ENCODE measurements at places on chromosomes 7 and 10.

DNA sequence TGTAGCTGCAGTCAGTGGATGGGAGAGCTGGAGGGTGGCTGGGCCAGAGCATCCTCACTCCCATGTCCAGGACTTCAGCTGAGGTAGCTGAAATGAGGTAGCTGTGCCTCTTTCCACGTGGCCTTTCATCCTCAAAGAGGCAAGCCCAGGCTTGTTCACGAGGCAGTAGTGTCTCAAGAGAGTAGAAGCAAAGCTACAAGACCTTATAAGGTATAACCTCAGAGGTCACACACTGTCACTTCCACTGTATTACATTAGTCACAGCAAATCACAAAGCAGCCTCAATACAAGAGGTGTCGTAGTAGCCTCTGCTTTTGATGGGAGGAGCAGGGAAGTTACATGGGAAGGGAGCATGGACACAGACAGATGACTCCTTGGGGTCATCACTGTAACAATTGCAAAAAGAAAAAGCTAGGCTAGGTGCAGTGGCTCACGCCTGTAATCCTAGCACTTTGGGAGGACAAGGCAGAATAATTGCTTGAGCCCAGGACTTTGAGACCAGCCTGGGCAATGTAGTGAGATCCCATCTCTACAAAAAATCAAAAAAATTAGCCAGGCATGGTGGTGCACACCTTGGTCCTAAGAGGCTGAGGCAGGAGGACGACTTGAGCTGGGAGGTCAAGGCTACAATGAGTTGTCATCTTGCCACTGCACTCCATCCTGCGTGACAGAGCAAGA lies 97.5 kb downstream of the SKIDA1 start:
- no peak for DNase-seq

GRCh38 chr7:129830949-129831348 lies 121.8 kb downstream of the UBE2H start:
- DNase-seq, result no peak

DNA sequence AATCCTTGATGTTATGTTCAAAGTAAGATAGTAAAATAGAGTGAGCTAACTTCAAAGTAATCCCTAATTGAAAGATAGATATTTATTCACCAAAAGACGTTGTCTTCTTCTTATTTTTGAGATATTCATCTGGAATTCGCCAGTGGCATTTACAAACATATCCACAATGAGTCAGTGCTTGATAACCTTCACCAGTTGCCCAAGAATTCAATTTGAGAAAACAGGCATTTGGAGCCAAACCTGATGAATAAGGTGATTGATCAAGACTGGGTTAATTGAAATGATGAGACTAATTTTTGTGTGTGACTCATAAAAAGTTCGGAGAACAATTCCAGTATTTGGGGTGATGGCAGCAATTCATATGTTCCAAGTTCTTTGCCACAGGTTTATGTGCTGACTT lies 344.0 kb downstream of the ARL4A start:
- DNase-seq, result no peak

DNA sequence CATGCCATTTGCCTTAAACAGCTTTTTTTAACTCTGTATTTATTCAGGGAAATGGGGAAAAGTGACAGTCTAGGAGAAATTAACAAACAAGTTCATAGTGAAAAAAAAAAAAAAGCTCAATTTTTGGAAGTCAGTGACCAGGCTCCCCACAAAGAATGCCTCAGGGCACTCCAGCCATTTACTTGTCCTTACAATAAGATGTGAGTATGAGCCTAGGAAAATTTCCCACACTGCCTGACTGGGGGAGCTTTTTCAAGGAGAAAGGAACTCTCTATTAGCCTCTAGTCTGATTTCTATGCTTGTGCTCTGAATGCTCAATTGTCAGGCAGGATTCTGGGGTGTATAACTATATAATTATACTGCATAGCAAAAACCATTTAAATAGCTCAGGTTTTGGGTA lies 74.9 kb upstream of the NRBF2 start:
- DNase-seq, result no peak

DNA sequence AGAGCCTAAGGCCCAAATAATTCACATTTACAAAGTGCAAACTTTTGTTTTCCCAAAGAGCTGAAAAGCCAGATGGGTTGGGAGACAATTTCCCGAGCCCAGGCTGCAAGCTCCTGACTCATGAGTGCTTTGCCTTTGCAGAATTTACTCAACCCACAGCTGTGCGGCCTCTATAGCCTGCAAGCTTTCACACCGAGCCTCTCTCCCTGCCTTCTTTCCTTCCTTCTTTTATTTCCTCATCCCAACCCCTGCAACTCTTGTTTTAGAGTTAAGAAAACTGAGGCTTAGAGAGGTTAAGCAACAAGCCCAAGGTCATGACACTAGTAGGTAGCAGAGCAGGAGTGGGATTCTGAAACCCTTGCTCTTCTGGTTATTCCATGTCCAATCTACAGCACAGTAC lies 203.0 kb upstream of the GPR26 start:
- DNase-seq, result no peak

DNA sequence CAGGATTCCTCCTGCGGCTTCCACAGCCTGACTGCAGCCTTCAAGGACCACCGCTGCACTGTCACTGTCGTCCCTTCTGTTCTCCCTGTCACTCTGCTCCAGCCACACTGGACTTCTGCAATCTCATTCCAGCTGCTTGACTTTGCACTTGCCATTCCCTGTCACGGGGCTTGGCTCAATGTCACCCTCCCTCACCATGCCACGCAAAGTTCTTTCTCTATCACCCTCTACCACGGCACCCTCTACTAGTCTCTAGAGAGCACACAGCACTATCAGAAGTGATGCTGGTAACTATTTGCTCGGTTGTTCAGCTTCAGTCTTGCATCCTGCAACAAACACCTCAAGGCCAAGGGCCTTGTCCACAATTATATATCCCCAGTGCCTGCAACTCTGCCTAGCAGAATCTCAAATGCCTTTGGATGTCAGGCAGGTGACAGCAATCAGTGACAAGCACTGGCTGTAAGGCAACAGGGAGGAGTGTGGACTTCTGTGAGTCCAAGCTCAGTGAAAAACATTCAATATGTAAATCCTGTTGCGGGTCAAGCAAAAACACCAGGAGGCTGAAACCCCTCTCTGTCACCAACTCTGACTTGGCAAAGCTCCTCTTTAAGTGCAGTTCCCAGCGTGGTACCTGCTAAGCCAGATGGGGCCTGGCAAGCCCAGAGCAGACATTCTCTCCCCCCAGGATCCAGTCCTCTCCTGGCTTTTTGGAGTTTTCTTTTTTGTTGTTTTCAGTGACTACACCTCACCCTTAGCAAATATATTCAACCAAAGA lies 259.9 kb downstream of the FGFR2 start:
- DNase-seq, result no peak
